GM10248 (cell line): ENCODE measurements at places on chromosomes 16 and 17.

GRCh38 chr16:84885342-84885910 is 65.6 kb downstream of the CRISPLD2 start:
- no peak for DNase-seq

GRCh38 chr17:69457603-69458002 is 43.1 kb downstream of the MAP2K6 start:
- DNase-seq = no peak

- no peak for DNase-seq
Measured at GRCh38 chr16:89842471-89843408, 14.5 kb downstream of the SPIRE2 start.

GRCh38 chr16:70651524-70651923 is 5.2 kb downstream of the IL34 start:
- DNase-seq = no peak

DNA sequence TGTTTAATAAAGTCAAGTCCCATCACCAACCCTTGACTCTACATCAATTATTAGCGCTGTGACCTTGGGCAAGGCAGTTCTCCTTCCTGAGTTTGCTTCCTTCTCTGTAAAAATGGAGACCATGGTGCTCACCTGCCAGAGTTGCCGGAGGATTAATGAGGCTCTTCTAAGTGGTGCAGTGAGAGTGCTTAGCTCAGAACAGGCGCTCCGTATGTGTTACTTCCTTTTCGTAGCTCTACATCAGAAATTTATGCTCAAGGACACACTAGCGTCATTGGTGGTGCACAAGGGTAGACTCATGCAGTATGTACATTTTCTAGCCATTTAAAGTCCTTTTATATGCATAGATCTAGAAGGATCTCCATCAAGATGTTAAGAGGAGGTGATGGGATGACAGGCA is 17.4 kb upstream of the CMIP start:
- DNase-seq = no peak

DNA sequence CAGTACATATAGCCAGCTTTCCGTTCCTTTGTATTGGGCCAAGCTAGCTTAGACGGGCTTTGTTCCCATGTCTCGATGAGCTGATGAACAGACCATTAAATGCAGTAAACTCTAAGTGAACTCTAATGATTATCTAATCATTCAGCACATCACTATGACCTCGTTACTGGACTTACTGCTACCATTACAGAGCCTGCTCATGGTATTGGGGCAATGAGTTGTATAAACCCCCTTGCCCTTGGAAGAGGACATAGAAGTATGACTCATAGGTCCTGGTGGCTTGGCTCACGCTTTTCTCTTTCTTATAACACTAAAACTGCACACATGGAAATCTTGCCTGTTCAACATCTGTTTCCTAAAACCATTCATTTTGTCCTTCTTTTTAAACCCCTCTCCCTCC is 93.6 kb upstream of the DYNLRB2 start:
- DNase-seq = no peak
